ENCODE measurements at places on chromosomes 3 and 15.

- DNase-seq: no peak
Observed at GRCh38 chr3:15660055-15660935, 58.8 kb downstream of the BTD start.

GRCh38 chr3:99901200-99901926 is 83.7 kb downstream of the CMSS1 start:
- DNase-seq: no peak

- no peak for DNase-seq
Observed at GRCh38 chr3:161821591-161821990, 325.0 kb downstream of the OTOL1 start.

GRCh38 chr3:108221393-108221792 is 831 bp downstream of the IFT57 start:
- no peak for DNase-seq

- no peak for DNase-seq
Observed at GRCh38 chr3:73045391-73045790, 16.1 kb upstream of the EBLN2 start.

All from activated CD4-positive, alpha-beta memory T cell treated with anti-CD3 and anti-CD28 coated beads, Interleukin-2, amount 10 ng/mL, durations not matched to agents 7 days and 5 days (primary cell).